ENCODE measurements at places on chromosomes 3 and 15.

DNA sequence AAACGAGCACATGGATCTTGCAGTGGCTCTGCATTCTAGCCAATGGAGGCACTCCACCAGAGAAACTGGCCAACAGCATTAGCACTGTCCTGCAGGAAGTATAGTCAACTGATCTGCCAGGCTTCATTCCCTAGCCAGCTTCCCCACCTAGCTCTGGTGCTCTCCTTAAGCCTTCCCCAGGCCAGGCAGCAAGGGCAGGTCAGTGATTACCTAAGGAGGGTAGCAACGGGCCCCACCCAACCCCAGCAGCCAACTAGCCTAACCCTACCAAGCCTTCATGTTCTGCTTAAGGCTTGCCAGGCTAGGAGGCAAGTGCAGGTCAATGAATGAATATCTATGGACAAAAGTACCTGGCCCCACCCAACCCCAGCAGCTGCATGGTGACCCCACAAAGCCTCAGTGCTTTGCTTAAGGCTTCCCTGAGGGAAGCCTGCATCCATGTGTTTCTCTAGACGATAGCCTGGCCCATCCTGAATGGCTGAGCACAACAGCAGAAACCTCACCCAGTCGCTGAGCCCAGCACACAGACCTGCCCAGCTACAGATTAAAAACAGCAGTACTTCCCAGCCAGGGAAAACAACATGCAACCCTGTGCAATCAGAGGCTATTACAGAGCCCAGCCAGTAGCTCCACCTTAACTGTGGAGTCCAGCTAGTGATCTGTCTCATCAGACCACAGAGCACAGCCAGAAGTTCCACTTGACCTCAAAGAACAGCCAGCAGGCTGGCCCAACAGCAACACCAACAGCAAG lies 28.5 kb downstream of the THBS1 start:
- no peak for DNase-seq

DNA sequence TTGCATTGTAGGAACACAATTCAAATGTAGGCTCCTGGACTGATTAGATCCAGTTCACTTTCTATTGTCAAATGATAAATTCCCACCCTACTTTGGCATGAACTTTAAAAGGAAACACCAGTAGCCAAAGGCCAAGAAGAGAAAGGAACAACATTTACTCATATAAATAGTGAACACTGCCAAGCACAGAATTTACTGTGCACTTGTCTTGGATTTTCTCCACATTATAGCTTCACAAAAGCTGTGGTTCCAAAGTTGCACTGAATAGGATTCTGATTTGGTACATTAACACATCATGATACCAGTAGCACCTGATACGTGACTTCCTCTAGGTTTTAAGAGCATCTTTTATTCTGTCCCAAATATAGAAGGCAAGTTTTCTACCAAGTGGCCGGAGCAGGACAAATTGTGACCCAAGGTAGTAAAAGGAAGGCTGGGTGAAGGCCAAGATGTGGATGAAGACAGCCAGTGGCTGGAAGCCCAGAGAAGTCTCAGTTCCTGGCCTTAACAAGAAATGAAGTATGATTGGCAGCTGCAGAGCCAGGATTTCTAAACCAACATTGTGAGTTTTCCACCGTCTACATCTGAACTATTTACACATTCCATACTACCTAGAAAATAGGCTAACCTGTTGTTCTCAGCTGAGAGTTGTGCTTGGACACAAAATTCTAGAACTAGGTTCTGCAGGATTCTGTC lies 206.7 kb downstream of the THRB start:
- no peak for DNase-seq

GRCh38 chr3:99659032-99659431 lies 20.6 kb downstream of the COL8A1 start:
- no peak for DNase-seq

DNA sequence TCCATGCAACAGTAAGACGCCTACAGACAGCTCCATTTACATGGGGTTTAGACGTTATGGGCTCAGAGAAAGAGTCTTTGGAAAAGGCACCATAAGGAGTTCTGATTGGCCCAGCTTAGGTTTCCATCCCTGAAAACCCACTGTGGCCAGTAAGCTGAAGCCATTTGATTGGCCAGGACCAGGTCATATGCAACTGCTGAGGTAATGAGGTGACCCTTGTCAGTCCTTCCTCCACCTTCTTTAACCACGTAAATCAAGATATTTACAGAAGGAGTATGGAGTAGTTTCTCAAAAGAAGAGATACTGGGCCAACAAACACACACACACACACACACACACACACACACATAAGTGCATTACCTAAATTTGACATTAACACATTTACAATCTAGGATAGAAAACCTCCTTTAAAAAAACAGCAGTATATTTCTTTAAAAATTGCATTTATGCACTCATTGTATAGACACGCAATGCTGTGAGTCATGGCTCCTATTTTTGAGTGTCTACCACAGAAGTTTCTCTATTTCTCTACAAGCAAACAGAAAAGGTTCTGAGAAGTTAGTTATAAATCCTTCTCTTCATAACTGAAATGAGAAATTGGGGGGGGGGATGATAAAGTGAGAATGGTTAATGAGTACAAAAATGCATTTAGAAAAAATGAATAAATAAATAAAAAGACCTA lies 16.3 kb upstream of the MB21D2 start:
- no peak for DNase-seq

DNA sequence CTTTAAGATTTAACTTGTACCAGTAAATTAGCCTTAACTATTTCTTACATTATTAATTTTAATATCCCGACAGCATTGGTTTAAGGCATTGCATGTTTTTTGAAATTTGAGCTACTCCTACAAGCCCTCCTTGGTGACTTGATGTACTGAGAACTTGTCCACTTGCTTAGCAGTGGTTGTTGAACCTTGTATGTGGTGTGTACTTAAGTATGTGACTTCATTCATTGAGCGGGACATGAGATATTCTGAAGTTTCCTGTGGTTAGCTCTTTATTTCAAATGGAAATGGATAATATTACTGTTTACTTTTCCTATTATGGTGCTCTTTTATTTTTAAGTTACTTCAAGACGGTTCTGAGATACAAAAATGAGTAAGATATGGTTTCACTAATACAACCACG lies 3.6 kb upstream of the COL6A5 start:
- no peak for DNase-seq

GRCh38 chr3:50603261-50604109 lies 8.1 kb downstream of the CISH start:
- no peak for DNase-seq

DNA sequence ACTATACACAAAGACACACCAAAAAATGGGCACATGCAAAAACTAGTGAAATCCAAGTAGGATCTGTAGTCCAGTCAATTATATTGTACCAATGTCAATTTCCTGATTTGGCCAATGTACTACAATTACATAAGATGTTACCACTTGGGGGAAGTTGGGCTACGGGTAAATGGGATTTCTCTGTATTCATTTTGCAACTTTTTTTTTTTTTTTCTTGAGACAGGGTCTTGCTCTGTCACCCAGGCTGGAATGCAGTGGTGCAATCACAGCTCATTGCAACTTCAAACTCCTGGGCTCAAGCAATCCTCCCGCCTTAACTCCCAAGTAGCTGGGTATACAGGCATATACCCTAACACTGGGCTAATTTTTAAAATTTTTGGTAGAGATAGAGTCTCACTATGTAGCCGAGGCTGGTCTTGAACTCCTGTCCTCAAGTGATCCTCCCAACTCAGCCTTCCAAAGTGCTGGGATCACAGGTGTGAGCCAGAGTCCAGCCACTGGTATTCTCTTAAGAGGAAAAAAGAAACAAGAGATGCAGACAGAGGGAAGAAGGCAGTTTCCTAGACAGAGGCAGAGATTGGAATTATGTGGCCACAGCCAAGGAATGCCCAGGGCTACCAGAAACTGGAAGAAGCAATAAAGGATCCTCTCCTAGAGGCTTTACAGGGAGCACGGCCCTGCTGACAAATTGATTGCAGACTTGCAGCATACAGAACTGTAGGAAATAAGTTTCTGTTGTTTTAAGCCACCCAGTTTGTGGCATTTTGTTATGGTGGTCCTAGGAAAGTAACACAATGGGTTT lies 33.3 kb downstream of the TFDP2 start:
- no peak for DNase-seq

GRCh38 chr15:49387471-49387870 lies 35.6 kb upstream of the FGF7 start:
- no peak for DNase-seq

DNA sequence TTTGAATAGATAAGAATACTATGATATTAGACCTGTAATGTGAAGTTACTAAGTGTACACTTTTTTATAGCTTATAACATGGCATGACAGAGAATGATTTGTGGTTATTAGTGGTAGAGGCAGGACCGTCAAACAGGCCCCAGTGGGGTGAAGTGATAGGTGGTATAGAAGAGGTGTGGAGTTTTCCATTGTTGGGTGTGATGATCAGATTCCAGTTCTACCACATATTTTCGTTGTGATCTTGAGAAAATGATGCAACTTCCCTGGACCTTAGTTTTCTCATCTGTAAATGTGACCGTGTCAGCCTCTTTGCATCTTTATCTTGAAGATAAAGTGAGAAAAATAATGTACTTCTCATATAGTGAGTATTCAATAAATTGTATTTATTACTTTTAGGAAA lies 30.3 kb upstream of the UTS2B start:
- DNase-seq: no peak

Measured in central memory CD4-positive, alpha-beta T cell (primary cell).